Stimulated activated CD8-positive, alpha-beta memory T cell treated with anti-CD3 and anti-CD28 coated beads, Interleukin-7, amount 100 ng/mL, for 24 hours (primary cell): ENCODE measurements at places on chromosomes 12 and 14.

DNA sequence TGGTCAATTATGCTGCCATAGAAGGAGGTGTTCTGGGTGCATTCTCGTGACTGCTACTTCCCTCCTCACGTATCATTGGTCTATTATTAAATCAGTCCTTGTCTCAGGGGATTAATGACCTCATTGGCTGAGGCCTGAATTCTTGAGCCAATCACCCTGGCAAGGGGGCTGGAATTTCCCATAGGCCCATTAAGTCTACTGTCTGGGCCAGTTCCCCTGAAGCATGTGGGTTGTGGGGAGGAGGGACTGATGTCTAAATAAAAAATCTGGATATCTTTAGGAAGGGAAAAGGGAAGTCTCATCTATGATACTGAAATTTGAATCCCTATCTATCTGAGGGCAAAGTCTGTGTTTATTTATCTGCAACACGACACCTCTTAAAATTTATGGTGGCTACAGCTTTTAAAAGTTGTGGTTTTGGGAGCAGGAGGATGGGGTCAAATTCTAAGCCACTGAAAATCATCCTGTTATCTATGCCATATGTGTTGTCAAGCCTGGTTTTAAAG is 71.9 kb downstream of the DYRK2 start:
- DNase-seq: no peak

DNA sequence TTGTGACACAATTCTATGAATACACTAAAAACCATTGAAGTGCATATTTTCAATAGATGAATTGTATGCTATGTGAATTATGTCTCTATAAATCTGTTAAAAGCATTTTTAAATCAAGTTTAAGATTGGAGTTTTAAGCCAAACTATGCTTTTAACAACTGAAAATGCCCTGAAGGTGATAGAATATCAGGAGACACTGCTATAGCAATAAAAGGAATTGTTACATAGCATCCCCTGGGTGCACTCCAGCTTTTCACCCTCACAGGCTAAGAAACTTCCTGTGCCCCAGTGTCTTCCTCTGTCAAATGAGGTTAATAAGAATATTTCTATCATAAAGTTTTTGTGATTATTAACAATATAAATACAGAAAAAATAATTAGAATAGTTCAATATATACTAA is 472.7 kb upstream of the TMPO start:
- DNase-seq: no peak

GRCh38 chr12:1972856-1973317 is 31.4 kb downstream of the DCP1B start:
- no peak for DNase-seq

DNA sequence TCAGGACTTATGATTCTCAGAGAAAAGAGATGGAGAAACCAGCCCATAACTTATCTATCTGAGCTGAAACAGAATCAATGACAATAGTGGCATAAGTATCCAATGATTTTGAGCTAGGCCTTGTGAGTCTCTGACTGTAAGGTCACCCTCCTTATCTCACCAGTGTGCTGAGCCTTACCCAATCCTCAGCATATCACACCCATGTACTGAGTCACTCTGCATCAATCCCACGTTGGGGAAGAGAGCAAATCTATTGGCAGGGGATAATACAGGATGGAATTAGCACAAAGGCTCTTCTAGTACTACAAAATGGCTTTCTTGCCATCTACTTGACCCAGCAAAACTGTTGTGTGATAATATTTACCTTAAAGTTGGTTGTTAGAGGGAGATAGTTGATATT is 997.8 kb downstream of the NRXN3 start:
- DNase-seq: no peak

- no peak for DNase-seq
Measured at GRCh38 chr12:42564556-42564955, 25.0 kb downstream of the PRICKLE1 start.

DNA sequence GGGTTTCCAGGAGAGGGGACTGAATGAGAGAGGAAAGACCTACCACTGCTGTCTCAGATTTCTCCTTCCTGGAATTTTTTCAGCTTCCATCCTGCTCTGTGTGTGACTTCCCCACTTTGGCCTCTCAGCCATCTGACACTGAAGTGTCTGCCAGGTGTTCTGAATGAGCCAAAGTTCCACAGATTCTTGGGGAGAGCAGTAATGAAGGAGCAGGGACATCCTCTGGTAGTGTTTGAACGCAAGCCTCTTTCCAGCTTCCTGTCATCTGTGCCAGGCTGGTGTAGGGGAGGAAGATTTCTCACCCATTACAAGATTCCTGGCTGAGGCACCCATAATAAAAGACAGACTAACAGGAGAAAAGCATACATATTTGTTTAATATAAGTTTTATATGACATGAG is 141.7 kb upstream of the NRXN3 start:
- DNase-seq: no peak

- no peak for DNase-seq
Measured at GRCh38 chr12:27555925-27556778, 32.1 kb downstream of the PPFIBP1 start.

DNA sequence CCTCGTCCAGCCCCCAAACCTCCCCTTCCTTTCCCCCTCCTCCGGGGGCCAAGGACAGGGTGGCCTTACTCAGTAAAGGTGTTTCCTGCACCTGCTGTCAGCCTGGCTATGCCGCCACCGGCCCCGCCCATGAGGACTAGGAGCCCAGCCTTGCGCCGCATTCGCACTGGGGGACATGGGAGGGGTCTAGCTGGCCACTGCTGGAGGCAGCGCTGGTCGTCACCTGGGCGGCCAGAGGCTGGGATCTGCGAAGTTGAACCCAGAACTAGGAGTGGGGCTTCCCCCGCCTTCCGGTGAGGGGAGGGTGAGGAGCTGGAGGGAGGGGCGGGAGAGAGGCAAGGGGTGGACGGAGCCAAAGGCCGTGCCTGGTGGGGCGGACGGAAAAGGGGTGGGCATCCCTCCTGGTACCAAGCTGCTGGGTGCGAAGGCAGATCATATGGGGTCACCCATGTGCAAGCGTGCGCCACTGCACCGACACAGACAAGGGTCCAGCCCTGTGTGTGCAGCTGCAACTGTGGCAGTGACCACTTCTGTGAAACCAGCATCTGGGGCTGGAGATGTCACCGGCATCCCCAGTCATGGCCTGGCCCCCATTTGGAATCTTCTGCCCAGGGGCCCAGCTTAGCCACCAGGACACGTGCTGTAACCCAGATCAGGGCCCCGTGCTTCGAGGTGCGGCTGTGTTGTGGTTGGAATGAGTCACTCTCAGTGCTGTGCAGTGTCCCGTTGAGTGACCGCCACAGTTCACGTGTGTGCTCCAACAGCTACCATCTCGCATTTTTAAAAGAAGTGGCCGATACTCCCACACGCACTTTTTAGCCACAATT is 8.5 kb downstream of the AMN start:
- no peak for DNase-seq

GRCh38 chr12:31456562-31456961 is 130.6 kb upstream of the SINHCAF start:
- DNase-seq: no peak

DNA sequence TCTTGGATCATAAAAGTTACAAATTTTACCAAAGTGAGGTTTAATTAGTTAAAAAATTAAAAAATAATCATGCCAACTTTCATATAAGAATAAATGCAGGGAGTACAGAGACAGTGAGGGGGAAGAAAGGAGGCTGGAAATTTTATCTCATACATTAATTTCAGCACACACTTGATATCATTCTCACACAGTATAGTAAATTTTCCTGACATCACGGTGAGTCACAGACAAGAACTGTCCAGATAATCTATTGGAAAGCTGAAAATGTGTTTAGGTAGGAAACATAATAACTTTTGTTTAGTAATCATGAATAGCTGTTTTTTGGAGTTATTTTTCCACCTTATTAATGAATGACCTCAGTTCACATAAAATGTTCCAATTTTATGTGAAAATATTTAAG is 1204.8 kb downstream of the GALC start:
- no peak for DNase-seq

DNA sequence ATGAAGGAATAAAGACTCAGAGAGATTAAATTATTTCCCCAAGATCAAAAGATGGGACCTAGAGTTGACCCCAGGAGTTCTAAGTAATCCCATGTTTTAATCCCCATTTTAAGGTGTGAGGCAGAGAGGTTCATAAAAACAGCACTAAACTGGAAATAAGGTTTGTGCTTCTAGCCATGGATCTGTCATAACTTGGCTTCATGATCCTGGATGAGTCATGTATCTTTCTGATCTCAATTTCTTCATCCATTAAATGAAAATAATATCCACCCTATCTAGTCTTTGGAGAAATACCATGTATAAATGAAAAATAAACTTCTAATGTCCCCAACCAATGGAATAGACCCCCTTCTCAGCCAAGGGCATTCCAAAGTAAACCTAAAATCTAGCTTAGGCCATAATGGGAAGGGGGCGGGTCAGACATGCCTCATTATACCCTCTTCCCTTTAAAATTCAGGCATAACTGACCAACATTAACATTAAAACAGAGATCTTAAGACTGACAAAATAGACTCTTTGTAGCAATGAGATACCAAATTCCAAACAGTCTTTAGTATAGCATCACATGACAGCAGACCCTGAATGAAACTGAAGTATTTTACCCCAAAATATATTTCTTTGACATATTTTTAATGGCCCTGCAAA is 47.8 kb downstream of the SLC41A2 start:
- DNase-seq: no peak

DNA sequence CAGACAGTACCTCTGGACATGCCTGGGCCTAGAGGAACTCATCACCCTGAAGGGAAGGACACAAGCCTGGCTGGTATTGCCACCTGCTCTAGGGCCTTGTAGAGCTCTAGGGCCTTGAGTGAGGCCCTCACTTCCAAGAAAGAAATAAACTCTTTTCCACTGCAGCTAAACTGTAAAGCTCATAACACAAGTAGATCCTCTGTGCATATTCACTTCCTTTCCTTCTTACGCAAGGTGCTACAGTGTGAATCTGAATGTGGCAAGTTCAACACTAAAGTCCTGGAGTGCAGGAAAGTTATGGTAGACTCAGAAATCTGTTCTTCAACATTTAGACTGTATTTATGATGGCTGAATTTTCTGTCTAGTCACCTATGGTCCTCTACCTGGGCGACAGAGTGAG is 14.5 kb downstream of the RNASE3 start:
- DNase-seq: no peak

- DNase-seq: no peak
Measured at GRCh38 chr12:89245090-89245489, 107.2 kb downstream of the DUSP6 start.

DNA sequence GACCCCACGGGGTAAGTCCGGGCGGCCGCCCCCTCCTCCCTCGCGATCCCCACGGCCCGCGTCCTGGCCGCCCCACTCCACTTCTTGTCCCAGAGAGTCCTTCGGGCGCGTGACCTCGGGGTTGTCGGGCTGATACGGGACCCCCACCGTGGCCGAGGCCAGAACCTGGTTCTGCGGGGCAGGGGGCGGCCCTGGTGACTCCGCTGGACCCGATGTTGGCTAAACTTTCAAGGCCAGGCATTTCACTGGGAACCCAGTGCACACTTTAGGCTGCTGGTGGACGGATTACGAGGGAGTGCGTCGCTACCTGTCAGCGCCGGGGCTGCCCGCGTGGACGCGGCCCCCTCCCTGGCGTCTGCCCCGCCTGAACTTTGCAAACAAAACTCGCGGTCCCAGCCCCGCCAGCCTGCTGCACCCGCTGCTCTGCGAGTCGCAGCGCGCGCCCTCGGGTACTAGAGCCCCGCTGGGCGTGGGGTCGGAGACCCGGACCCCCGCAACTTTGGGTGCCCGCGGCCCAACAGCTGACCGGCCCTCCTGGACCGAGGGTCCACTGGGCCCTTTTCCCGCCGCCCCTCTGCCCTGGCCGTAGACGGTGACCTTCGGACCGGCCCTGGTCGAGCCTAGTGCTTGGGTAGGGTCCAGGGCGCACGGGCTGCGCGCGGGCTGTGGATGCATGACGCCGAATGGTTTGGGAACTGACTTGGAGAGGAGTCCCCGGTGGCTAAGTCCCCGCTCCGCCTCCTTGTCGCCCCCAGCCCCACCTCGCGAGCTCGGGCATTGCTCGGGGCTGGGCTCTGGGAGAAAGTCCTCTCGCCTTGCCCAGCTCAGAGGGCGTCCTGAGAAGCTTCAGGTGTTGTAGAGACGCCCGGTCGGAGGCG is 624 bp downstream of the RIN3 start:
- DNase-seq: no peak

DNA sequence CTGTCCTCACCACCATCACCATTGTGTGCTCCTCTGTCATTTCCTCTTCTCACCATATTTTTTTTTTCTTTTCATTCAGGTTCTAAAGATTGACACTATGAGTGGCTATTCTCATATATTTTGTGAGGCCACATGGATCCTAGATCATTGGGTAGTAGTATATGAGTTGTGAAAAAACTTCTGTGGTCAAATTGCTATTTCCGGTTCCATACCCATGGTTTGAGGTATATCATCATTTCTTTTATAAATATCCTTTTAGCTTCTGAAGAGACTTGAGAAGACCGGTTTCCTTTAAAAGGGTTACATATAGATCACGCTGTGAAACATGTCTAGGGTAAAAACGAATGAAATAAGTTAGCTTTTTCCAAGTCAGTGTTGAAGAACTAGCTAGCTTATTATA is 769.3 kb downstream of the NOVA1 start:
- DNase-seq: no peak

DNA sequence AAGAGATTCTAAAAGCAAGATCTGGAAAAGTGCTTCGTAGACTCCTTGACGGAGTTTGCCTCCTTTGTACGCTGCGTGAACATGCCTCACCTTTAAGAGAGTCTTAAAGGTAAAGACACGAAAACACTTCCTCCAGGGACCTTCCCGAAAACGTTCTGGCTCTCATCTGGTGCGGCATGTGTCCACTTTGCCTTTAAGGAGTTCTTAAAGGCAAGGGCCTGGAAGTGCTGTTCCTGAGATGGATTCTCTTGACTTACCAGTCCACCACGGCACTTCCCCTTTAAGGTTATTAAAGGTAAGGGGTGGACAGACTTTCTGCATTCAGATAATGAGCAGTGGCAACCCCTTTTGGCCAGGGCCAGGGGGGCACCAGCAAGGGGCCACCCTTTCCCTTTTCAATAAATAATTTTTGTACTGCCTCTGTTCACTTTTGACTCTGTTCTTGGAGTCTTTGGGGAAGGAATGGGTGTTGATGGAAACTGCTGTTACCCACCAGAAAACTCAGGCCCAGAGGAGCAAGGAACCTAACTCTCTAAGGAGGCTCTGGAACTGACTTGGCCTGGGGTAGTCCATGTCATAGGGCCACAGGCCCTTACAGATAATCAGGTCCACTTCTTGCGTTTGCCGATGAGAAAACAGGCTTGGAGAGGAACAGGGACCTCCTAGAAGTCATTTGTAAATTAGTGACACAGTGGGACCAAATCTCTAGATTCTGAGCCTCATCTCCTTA is 4.4 kb downstream of the REM2 start:
- no peak for DNase-seq

DNA sequence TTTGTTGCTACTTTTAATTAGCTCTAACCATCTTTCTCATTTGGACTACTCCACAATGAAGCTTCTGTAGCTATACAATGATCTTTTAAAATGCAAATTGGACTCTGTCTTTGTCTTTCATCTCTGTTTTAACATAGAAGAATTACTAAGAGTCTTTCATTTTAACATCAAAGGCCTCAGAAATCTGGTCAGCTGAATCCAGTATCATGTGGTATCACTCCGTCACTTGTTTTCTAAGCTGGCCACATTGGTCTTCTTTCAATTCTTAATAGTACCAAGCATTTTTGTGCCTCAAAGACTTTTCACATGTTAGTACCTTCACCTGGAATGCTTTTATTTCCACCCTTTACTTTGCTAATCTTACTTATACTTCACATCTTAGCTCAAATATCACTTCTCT is 95.5 kb upstream of the SLC16A7 start:
- DNase-seq: no peak

- DNase-seq: no peak
Measured at GRCh38 chr14:75369506-75369905, 58.3 kb upstream of the JDP2 start.

- no peak for DNase-seq
Measured at GRCh38 chr12:8065991-8066594, at the start of gene C3AR1. Gene C3AR1 (minus strand): TSS chr12:8066359. CDS start chr12:8060185, 6,174 bp downstream.
